ENCODE measurements at places on chromosomes 6 and 20.
A peak's percentile ranks its signal among the peaks of the same experiment; 100 is the strongest.

- DNase-seq, result no peak
Observed at GRCh38 chr6:62367601-62368000, 81.6 kb upstream of the KHDRBS2 start.

DNA sequence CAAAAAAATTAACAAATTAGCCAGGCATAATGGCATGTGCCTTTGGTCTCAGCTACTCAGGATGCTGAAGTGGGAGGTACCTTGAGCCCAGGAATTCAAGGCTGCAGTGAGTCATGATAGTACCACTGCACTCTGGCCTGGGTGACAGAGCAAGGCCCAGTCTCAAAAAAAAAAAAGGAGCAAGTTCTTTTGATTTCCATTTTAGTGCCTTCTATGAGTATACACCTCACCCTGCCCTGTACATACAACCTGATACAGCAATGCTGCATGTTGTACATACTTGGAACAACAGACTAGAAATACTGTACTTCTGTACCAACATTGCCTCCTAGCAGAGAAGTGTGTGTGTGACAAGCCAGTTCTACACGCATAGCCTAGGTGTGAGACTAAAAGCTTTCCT, 97.3 kb upstream of the CARMIL1 start:
- DNase-seq, result no peak

GRCh38 chr20:2672446-2672845, 8.4 kb upstream of the IDH3B start:
- no peak for DNase-seq

DNA sequence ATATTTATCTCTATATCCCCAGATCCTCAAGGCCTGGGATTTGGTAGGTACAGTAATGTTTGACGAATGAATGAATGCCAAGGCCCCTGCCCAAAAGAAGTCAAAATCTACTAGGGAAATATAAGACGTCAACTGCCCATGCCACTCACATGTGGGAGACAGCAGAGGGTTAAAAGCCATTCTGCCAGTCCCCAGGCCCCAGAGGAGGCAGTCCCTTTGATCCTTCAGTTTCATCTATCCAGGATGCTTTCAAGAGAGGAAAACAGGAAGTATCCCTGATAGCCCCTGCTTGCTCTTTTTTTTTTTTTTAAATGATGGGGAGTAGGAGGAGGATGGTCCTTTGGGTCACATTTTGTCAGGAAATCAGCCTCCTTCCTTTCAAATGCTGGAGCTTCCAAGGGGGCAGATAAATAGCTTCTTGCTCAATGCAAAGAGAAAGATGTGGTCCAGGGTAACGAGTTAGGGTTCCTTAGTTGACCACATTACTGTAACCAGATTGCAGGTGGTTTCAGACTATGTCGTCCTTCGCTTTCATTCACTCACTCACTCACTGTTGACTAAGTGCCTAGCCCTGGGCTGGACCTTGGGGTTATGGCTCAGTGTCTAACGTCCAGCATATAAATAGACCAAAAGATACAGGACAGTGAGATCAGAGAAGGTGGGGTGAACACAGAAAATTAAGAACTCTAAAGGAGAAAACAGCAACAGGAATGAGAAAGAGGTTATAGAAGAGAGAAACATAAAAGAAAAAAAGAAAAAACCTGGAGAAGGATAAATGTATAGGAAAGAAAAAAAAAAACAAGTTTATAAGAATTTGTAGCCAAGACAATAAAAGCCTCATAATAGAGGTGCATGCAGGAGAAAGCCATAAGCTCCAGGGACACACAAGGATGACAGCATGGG, 64.6 kb upstream of the PIM1 start:
- no peak for DNase-seq

GRCh38 chr6:10874207-10874606, 7.6 kb downstream of the GCM2 start:
- DNase-seq, result no peak

- DNase-seq, result no peak
Observed at GRCh38 chr6:139983555-139984276, 609.3 kb upstream of the CITED2 start.

GRCh38 chr6:140897349-140897748, 1235.4 kb upstream of the GJE1 start:
- DNase-seq, result no peak

DNA sequence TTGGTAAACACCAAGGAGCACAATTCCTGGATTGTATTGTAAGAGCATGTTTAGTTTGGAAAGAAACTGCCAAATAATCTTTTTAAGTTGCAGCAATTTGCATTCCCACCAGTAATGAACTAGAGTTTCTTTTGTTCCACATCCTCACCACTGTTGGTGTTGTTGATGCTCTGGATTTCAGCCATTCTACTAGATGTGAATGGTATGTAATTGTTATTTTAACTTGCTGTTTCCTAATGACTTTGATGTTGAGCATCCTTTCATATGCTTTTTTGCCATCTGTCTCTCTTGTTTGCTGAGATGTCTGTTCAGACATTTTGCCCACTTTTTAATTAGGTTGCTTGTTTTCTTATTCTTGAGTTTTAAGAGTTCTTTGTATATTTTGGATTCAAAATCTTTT, 1654.1 kb downstream of the GRIK2 start:
- DNase-seq, result no peak

DNA sequence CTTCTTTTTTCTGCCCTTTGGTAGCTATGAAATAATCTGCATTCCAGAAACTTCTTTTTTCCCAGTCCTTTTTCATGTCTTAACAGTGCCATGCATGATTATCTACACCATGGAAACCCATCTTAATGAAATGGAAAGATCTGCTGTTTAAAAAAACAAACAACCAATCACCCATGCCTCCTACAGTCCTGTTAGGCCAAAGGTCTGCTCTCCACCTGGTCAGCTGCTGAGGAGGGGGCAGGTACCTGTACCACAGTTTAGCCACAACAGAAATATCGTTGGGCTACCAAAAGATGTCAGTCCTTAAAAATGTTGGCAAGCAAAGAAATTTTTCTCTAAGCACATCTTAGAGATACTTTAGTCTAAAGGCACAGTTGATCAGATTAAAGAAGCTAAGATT, 112.6 kb downstream of the SLC16A10 start:
- no peak for DNase-seq

DNA sequence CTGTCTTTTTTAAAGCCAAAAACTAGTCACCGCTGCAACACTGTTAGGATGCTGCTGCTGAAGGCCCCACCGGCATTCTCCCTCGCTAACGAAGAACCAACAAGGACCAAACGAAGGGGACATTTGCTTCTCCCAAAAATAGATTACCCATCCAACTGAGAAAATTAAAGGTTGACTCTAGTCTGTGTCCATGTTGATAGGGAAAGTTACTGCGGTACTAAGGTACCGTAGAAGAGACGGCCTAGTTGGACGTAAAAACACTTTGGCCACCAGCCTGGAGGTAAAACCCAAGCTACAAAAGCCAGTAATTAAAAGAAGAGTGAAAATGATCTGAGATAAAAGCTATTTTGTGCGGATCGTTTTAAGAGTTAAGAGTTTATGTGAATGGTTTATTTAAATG, 11.8 kb upstream of the FOXF2 start:
- no peak for DNase-seq

DNA sequence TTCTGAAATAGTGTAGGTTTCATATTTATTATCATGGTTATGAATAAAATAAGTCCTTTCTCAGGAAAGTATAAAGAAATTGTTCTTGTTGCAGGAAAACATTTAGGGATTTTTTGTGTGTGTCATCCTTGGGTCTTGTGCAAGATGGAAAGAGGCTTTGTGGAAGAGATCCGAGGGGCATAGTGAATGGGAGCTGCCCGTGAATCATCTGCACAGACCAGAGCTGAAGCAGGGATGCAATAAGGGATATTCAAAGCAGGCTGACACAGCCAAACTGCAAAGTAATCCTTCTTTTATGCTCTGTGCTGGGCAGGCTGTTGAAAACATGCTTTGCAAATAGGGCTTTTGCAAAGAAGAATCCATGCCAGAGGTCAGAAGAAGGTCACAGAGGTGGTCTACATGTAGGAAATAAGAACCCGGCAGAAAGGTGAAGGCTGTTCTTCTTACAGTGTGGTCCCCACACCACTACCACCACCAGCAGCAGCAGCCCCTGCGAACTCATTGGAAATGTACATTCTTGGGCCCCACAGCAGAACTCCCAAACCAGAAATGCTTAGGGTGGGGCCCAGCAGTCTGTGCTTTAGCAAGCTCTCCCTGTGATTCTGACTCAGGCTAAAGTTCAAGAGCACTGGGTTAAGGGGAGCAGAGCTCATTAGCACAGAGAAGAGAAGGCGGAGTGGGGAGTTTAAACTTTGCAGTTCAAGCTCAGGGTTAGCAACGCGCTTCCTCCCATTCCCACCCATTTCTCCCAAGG, 237.6 kb downstream of the QKI start:
- no peak for DNase-seq

DNA sequence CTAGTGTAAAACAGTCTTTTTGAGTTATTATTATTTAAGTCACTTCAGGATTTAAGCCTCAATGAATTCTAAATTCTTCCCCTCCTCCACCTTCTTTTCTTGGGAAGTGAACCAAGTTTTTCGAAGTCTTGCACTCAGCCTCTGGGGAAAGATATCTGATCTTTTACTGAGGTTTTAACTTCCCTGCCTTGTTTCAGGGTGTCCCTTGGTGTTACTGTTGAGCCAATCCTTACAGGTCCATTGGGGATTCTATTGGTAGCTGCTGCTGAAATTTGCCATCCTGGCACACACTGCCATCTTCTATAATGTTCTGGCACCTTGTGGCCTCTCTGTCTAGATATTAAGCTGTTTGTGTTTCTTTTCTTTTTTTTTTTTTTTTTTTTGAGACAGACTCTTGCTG, 31.7 kb downstream of the BEND6 start:
- DNase-seq, result no peak

- no peak for DNase-seq
Observed at GRCh38 chr20:50009521-50010454, 27.0 kb downstream of the SNAI1 start.

- DNase-seq, result no peak
Observed at GRCh38 chr20:24437196-24438082, 32.0 kb upstream of the SYNDIG1 start.

GRCh38 chr6:145929037-145929633, 35.0 kb downstream of the SHPRH start:
- DNase-seq, result peak; percentile 4

DNA sequence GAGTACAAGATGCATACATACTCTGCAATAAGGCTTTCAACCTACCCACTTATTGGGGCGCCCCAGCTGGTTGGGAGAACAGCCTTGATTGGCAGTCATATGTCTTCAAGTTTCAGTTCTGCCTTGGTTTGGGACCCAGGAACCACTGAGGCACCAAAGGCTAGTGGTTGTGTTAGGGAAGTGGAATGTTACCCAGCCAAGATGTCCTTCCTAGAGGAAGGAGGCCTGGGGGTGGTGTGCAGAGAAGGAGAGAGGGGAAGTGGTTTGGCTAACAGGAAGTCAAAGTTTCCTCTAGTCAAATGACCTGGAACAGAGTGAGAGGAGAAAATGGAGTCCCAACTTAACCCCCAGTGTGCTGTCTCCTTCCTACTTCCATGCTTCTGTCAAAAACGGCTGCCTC, 59.4 kb downstream of the CD164 start:
- DNase-seq, result no peak

GRCh38 chr6:20038410-20039204, 173.7 kb downstream of the MBOAT1 start:
- no peak for DNase-seq

- DNase-seq, result no peak
Observed at GRCh38 chr6:69866351-69866769, at the start of gene COL19A1. Gene COL19A1 (plus strand): TSS chr6:69866556. CDS start chr6:69879568, 13,012 bp downstream.

GRCh38 chr20:29878281-29878741, 1379.2 kb upstream of the DEFB115 start:
- no peak for DNase-seq

DNA sequence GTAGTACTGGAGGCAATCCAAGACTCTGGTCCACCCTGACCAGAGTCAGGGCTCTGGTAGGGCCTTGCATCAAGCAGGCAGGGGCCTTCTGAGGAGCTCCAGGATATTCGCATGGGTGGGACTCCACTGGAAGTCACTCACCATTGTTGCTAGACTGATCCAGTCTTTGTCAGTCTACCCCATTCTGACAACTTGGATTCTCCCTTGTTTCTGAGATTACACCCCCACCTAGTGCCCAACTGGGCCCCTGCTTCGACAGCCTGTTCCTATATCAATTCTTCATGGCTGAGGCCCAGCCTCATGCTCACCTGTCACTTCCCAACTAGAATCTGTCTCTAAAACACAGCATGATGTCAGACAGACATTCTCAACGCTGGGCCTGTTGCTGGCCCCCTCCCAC, 5.2 kb downstream of the SLC35D3 start:
- no peak for DNase-seq

DNA sequence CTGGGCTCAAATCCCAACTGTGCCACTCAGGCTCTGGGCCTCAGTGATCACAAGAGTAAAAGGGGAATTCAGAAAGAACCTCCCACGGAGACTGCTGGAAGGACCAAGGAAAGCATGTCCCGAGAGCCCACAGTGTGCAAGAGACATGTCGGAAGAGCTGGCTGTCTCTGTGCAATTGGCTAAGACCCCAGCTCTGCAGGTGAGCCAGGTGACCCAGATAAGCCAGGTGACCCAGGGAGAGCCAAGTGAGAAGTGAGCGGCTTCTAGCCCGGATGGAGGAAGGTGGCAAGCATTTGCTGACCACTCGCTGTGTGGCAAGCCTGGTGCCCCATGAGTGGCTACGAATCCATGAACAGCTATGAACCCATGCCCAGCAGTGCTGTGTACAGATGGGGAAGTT, 59.1 kb downstream of the RIPOR3 start:
- DNase-seq, result no peak

DNA sequence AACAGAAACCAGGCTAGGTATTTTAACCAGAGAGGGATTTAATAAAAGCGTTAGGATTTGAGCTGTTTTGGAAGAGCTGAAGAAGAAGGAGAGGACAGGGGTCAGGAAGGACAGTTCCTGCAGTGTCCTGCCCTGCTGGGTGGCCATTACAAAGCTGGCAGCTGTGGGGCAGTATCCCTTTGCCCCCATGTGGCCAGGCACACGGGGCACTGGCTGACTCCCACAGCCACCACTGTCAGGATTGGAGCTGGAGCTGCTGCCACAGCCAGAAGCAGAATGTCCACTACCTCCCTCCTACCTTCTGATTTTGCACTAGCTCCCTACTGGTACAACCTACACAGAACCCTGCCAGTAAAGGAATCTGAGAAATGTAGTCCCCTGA, 46.5 kb downstream of the SLC22A3 start:
- DNase-seq, result no peak

DNA sequence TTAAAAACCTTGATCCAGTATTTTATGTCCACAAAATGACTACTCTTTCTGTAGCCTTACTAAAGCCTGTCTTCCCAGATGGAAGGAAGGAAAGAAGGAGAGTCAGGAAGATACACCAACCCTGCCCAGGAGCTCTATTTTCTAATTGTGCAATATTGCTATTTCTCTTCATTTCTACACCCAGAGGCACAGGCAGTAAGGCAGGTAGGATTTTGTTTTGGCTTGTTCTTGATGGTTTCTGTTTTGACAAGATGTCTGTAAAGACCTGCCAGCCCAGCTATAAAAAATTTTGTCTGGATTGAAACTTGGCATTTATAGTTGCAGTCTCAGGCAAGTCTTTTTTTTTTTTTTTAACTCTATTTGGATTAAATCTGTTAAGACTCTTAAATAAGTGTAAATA, 587.5 kb upstream of the ARID1B start:
- DNase-seq, result no peak

GRCh38 chr6:148890096-148890495, 143.3 kb downstream of the UST start:
- no peak for DNase-seq

GRCh38 chr6:75893058-75893775, 144.2 kb downstream of the MYO6 start:
- DNase-seq, result peak; percentile 9

GRCh38 chr6:106316375-106316766, 9.2 kb downstream of the ATG5 start:
- DNase-seq, result no peak

All from iPS DF 6.9 (cell line).